ENCODE measurements at places on chromosomes 12 and 14.

- no peak for DNase-seq
These were observed 418.7 kb downstream of the ETNK1 start for GRCh38 chr12:23043646-23044045.

GRCh38 chr12:108511633-108512540 lies 3.2 kb upstream of the FICD start:
- DNase-seq: peak; percentile 95

DNA sequence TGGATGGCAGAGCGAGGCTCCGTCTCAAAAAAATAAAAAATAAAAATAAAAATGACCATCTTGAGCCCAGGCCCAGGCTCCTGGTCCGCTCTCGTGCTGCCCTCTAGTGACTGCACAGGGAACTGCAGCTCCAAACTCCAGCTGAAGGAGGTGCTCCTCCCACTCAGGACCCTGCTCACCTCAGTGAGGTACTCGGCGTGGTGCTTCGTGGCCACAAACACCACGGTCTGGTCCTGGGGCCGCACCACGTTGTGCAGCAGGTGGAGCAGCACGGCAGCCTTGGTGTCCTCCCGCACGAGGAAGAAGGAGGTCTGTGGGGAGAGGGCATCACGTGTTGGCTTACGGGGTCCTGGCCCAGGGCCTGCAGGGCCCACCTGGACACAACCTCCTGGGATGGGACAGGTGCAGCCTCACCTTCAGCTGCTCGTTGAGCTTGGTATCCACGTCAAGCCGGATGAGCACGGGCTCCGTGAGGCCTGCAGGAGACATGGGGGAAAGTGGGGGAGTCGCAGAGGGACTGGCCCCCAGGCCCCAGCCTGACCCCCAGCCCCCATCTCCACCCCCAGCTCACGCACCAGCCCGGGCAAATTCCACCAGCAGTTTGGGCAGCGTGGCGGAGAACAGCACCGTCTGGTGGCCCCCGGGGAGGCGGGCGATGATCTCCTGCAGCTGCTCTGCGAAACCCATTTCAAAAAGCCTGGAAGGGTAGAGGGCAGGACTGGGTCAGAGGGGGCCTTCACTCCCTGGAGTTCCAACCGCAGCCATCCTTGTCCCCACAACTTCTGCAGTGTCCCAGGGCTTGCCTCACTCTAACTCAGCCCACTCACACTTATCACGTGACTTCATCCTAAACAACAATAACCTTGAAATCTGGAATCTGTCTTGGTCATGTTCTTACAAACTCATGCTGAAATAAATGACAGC lies 10.6 kb downstream of the DDX54 start:
- DNase-seq: peak; percentile 73

DNA sequence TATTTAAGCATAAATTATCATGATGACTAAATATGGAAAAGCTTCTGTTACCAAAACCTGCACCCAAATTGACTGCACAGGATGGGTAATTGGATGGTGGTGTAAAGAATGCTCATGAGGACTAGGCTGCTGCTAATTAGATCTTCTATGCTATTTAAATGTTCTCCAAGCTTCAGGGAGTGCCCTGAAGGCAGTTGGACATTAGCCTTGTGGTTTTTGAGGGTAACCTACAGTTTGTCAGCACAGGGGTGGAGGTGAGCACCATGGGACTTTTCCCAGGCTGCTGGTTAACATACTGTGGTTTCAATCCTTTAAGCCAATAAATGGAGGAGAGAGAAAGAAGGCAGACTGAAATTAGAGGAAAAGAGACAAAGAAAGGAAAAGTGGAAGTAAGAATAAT lies 145.0 kb downstream of the WIF1 start:
- no peak for DNase-seq

- DNase-seq: no peak
These were observed 211.7 kb downstream of the TMTC2 start for GRCh38 chr12:82898441-82898840.

Measured in cerebellar cortex (tissue), 1 donor.